Suppressor macrophage treated with lipopolysaccharide for 1 hour (primary cell): ENCODE measurements at places on chromosomes 13 and 19.

- no peak for DNase-seq
These were observed 350.9 kb downstream of the SPRY2 start for GRCh38 chr13:79990048-79990447.

DNA sequence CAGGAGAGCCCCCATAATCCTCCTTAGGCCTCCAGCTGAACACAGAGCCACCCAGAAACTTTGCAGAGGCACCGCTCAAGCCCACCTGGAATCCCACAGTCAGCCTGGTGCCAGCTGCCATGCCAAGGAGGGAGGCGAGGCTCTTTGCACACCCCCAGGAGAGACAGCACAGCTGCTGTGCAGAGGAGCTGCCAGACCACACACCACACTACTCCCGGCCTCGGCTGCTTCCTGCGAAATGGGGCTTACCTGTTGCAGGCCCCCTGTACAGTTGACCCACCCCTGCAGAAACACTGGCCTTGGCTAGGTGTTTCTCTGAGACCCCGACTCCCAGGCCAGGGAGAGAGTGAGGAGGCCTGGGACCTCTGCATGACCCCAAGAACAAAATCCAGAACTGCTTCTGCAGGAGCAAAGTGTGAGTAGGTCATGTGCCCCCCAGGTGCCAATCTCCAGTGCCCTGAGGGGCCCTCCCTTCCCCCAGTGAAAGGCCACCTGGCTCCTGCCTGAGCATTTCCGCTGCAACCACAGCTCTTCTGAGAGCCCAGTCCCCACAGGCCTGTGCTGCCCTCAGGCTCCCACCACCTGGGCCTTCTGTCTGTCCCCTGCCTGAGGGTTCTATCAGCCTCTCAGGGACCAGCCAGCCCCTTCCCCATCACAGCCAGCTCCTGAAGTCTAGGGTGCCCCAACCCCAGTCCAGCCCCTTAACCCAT lies 580.4 kb downstream of the UQCRFS1 start:
- DNase-seq: no peak

GRCh38 chr13:79336966-79337365 lies 69.1 kb downstream of the RBM26 start:
- peak; percentile 18 for DNase-seq

- DNase-seq: no peak
These were observed 53.0 kb downstream of the GGACT start for GRCh38 chr13:100535426-100536135.

- DNase-seq: no peak
These were observed 5.3 kb downstream of the ZNF296 start for GRCh38 chr19:45070861-45071544.

GRCh38 chr19:57546513-57546912 lies 13.2 kb downstream of the ZNF550 start:
- no peak for DNase-seq

- no peak for DNase-seq
These were observed 10.3 kb upstream of the CACNG7 start for GRCh38 chr19:53898636-53899341.

GRCh38 chr19:10651851-10652250 lies 2.3 kb upstream of the ILF3 start:
- DNase-seq: no peak

GRCh38 chr19:23762884-23763711 lies 4.4 kb upstream of the ZNF681 start:
- DNase-seq: peak; percentile 33
